ENCODE measurements at places on chromosomes 12 and 14. TPM values are rescaled to one million over a fixed set of nuclear protein-coding genes. Genes with fewer than 3 reads are reported as not detected.
A peak's percentile ranks its signal among the peaks of the same experiment; 100 is the strongest.

DNA sequence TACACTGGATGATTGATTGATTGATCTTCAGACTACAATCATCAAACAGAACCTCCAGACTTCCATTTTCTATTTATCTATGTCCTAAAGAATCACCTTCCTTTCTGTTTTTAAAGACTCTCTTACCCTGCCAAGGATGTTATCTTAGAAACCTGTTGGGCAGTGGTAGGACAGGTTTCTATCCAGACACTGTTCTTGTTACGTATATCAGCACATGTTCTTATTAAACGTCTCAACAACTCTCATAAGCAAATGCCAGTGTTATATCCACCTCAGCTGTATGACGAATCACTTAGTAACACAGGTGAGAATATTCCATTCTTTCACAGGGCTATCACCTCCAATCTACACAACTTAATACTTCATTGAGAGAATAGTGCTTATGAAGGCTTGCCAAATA, 40.2 kb upstream of the RPL10L start:
- DNase-seq: no peak

DNA sequence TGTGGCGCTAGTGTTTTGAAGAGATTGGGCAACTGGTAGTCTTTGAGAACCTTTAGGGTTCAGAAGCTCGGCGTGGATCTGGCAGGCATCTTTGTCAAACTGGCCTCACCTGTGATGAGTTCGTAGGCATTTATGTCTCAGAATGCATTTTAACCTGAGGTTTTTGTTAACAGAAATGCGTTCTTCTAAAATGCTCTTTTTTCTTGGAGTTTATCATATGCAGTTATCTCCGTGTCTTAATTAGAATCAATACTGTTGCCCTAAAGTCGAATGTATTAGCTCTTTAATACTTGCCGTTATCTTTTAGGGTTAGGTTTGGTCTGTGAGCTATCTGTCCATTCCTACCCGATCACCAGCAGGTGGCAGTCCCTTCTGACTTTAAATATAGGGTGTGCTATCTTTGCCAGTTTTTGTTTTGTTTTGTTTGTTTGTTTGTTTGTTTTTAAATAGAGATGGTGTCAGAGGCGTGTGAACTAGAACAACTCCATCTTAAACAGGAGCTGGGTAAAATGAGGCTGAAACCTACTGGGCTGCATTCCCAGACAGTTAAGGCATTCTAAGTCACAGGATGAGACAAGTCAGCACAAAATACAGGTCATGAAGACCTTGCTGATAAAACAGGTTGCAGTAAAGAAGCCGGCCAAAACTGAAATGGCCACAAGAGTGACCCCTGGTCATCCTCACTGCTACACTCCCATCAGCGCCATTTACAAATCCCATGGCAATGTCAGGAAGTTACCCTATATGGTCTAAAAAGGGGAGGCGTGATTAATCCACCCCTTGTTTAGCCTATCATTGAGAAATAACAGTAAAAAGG, 1.4 kb downstream of the ATF1 start:
- DNase-seq: peak; percentile 24

DNA sequence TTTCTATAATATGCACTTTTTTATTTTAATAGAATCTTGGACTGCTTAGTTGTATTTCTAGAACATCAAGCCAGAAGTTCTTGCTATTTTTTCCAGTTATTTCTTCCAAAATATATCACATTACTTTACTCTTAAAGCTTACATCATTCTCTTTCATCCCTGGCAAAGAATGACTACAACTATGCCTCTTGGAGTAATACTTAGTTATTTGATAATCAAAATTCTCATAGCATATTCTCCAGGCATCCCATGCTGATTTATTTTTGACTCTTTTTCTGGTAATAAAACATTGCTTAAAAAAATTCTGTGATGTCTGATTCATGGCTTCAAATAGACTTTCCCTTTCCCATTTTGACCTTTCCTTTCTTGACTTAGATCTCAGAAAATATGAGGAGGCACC, 118.7 kb upstream of the TSPAN8 start:
- peak; percentile 66 for DNase-seq

DNA sequence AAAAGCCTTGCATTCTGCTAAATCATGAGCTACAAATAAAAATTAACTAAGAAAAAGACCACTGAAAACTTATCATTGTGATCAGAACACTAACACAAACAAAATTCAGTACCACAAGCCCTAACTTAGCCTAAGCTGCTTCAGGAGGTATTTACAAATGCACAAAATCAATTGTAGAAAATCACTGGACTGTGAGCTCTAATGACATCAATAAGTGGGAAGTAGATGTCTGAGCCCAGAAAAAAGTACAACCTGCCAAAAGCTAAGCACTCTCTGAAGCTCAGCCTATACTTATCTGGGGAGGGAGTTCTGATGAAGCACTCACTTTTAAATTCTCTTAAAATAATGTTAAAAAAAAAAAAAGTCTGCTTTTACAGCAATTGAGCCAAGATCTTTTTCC, 92.9 kb downstream of the SLCO1B1 start:
- no peak for DNase-seq

DNA sequence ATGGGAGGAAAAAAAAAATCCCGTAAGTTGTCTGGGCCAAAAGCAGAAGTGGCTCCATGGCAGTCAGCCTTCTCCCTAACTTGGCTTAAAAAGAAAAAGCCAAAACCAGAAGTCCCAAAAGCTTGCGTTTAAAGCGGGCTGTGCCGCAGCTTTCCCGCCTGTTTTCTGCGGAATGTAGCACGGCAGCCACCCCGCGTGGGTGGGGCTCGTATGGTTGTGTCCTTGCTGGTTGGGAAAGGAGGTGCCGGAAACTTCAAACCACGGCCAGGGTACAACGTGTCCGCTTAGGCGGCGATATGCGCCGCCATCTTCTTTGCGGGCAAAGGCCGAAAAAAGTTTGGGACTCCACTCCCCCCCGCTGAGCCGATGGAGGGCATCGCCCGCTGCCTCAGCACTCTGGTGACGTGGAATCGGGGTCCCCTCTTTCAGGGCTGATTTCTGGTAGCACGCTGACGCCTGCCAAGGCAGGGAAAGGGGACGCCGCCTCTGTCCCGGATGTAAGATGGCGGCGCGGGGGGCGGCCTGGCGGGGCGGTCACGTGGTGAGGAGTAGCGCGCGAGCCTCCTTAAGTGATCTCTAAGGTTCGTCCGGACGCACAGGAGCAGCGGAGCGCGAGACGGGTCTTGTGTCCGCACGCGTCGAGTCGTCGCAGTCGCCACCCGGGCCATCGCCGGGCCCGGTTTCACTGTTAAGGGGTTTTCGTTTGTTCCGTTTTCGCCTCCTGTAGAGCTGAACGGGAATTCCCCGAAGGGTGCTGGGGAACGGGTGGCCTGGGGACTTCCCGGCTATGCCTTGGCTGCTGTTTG, 135.8 kb downstream of the MON2 start:
- DNase-seq: no peak

Gene COL2A1
- 16.9 TPM for polyA plus RNA-seq

Gene DPPA3
- not detected for polyA plus RNA-seq

GRCh38 chr14:31592631-31593030, 31.4 kb downstream of the NUBPL start:
- DNase-seq: no peak

Gene MANSC1
- polyA plus RNA-seq: 8.6 TPM

Gene PRIMA1
- 3.5 TPM for polyA plus RNA-seq

DNA sequence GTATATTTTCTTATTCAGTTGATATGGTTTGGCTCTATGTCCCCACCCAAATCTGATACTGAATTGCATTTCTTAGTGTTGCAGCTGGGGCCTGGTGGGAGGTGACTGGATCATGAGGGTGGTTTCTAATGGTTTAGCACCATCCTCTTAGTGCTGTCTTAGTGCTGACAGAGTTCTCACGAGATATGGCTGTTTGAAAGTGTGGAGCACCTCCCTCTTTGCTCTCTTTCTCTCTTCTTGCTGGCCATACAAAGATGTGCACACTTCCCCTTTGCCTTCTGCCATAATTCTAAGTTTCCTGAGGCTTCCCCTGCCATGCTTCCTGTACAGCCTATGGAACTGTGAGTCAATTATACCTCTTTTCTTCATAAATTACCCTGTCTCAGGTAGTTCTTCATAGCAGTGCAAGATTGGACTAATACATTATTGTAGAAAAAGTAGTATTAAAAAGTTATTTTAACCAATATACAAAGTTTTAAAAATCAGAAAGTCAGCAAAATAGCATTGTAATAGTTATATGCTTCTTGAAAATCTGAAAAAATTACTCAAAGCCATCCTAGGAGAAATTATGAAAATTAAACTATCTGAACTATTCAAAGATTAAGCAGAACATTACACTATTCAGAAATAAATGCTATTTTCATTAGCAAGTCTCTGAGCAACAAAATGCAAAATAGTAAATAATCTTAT, 84.1 kb downstream of the PPP1R12A start:
- no peak for DNase-seq

DNA sequence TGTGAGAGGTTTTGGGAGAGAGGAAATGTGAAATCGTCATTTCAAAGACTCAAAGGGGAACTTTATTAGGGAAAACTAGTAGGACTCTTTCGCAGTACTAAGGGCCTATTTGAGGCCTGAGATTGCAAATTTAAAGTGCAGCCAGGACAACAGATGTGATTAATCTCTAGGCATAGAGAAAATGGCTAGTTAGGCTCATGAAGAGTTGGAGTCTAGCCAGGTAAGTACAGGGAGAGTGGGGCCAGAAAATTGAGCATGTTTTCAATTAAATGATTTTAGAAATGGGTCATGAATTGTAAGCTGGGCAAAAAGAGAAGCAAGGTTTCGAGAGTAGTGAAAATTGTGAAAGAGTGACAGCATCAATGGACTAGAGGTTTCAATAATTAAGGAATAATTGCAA, 91.9 kb upstream of the LMNTD1 start:
- DNase-seq: no peak

DNA sequence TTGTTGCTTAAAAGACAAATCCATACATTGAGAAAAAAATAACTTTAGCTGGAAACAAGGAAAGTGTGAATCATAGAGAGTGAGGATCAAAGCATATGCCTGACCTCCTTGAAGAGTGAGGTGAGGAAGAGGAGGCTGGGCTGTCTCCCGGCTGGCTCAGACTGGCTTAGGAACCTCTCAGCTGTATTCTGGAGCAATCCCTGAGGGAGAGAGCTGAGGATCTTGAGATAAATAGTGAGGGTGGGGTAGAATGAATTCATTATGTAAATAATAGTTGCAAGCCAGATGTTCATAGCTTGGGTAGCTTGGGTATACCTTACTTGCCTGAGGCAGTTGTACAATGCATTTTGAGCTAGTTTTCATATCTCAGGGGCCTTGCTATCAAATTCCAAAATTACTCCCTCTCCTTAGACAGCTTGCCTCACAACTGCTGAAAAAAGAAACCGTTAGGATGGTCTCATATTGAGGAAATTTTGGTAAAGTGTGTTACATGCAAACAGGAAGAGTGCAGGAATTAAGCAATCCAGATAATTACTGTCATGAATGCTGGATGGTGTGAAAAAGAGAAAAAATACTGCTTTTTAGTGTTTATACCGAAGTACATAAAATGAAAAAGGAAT, 30.5 kb upstream of the SLC15A5 start:
- DNase-seq: no peak

Gene NOVA1
- 13.2 TPM for polyA plus RNA-seq

- DNase-seq: no peak
These were observed 28.4 kb downstream of the DGLUCY start for GRCh38 chr14:91142214-91142668.

DNA sequence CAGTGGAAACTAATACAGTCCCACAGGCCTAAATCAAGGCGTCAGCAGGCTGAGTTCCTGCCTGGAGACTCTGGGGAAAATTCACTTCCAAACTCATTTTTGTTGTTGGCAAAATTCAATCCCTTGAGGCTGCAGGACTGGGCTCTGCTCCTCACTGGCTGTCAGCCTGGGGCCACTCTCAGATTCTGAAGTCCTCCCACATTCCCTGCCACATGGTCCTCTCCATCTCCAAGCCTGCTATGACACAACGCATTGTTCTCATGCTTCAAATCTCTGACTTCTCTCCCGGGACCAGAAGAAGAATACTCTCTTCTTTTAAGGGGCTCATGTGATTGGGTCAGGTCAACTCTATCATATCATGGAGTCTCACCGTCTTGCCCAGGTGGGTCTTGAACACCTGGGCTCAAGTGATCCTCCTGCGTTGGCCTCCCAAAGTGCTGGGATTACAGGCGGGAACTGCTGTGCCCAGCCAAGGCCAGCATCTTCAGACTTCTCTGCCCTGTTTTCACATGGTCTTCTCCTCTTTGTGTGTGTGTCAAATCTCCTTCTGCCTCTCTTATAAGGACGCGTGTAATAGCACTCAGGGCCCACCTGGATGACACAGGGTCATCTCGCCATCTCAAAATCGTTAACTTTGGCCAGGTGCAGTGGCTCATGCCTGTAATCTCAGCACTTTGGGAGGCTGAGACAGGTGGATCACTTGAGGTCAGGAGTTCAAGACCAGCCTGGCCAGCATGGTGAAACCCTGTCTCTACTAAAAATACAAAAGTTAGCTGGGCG, 9.7 kb downstream of the P2RX7 start:
- no peak for DNase-seq

DNA sequence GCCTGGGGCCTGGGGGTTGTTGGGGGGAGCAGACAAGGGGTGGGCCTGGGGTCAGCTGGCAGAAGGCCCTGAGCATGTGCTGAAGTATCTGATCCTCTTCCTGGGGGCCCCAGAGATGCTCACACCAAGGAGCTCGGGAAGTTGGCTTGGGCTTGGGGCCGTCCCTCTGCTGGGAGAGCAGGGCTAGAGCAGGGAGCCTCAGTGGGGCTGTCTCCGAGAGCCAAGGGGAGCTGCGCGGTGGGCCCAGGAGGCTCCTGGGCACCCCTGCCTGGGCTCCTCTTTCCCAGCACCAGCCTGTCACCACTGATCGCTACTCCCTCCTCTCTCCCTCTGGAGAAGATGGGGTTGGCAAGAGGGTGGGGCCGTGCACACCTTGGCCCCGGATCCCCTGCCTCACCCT, 28.3 kb downstream of the BEGAIN start:
- DNase-seq: no peak

GRCh38 chr12:9948606-9949296, 16.6 kb upstream of the CLEC2A start:
- no peak for DNase-seq

GRCh38 chr14:76923431-76924370, 97.5 kb downstream of the LRRC74A start:
- no peak for DNase-seq

GRCh38 chr12:108559007-108559655, 1.8 kb downstream of the SART3 start:
- DNase-seq: no peak

Gene KLRC3
- not detected for polyA plus RNA-seq

DNA sequence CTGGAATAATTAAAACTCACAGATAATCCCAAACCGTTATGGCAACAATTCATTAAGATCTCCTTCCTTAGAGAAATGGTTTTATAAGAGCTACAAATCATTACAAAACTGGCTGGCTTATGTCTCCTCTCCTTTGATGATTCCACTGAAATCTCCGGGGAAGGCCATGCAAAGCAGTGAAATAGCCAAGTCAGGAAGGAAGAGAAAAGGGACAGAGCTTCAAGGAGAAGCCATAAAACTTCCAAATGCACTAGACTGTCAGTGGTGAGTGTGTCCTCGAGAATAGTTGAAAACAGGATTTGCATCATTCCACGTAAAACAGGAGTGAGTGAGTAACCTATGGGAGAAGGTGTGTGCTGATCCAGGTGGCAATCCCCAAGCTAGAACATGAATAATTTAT, 330.0 kb downstream of the DIO2 start:
- DNase-seq: no peak

Gene PDE3A
- 7.9 TPM for polyA plus RNA-seq
